ENCODE measurements at places on chromosomes 7 and 10.

DNA sequence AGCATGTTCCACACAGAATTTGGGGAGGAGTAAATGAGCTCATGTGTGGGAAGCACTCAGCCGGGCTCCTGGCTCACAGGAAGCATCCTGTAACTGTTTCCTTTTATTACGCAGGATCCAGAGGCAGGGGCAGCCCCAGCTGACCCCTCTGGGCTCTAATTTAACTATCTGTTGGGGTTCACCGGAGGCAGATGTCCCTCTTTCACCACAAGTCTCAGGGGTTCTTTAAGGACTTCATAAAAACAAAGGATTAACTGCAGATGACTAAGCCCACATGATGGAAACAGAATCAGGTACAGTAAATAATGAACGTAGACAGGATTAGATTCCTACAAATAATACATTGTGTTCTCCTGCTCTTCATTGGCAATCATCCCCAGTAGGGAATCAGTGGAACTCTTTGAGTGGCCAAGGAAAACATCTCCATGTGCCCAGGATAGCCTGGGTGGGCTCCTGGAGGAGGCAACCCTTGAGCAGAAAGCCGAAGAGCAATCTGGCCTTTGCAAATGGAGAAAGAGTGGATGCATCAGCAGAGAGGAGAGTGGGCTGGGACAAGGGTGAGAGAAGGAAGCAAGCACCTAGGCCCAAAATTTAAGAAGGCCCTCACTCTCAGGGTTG lies 24.6 kb downstream of the TBXAS1 start:
- no peak for DNase-seq

DNA sequence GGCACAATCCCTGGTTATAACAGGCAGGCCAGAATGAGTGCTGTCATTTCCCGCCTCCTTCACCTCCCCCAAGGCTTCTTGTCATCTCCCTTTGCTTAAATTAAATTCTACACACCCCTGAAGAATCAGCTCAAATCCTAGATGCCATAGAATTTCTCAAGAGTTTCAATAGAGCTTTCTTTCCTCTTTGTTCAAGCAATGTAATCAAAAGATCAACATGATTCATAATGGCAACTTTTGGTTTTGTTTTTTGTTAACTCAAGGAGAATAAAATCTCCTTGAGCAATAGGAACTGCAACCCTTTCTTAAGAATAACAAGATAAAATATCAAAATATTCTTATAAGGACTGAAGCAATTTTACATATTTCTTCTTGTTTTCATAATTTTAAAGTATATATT lies 180.8 kb upstream of the CDK1 start:
- DNase-seq, result no peak

DNA sequence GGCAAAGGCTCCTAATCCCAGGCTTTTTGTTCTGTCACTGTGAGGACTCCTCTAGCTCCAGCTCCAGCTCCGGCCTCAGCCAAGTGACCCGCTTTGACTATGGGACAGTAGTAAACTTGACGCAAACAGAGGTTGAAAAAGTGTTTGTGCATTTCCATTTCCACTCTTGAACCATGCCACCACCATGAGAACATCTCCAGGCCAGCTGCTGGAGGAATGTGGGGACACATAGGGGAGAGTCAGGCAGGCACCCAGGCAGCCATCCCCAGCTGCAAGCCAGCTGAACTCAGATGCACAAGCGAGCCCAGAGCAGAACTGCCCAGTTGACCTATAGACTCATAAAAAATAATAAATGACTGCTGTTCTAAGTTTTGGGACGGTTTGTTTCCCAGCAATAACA lies 224.7 kb downstream of the GRID1 start:
- no peak for DNase-seq

GRCh38 chr10:48974510-48975156 lies 35.0 kb upstream of the LRRC18 start:
- no peak for DNase-seq

GRCh38 chr7:106590209-106590816 lies 70.6 kb downstream of the CCDC71L start:
- DNase-seq, result no peak

GRCh38 chr7:115475206-115475605 lies 553.3 kb downstream of the MDFIC start:
- DNase-seq, result no peak

- DNase-seq, result no peak
Observed at GRCh38 chr10:115903207-115903606, 369.8 kb downstream of the GFRA1 start.

GRCh38 chr10:123245264-123245663 lies 91.1 kb downstream of the BUB3 start:
- no peak for DNase-seq

DNA sequence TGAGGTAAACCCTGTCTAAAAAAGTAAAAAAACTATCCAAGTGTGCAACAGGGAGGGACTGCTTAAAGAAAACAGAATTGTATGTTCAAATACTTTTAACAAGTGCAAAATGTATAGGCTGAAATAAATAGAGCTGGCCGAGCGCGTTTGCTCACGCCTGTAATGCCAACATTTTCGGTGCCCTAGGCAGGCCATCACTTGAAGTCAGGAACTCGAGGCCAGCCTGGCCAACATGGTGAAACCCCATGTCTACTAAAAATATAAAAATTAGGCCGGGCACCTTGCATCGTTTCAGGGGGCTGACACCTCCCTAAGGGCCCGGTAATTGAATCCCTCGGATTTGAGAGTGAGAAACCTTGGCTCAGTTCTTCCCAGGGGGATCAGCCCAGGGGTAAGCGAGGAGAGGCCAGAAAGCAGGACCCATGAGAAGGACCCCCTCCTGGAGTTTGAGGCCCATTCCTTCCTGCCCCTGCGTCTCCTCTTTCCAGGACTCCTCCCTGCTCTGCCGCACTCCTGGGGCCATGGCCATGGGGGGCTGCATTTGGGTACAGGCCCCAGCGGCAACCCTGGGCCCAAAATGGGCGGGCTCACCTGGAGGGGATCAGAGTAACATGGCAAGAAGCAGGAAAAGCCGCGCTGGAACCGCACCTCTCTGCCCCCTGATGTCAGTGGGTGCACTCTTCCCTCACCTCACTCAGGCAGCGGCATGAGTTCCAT lies 75.5 kb upstream of the TMEM248 start:
- DNase-seq, result no peak

- DNase-seq, result no peak
Observed at GRCh38 chr10:13193637-13194036, 32.3 kb downstream of the MCM10 start.

DNA sequence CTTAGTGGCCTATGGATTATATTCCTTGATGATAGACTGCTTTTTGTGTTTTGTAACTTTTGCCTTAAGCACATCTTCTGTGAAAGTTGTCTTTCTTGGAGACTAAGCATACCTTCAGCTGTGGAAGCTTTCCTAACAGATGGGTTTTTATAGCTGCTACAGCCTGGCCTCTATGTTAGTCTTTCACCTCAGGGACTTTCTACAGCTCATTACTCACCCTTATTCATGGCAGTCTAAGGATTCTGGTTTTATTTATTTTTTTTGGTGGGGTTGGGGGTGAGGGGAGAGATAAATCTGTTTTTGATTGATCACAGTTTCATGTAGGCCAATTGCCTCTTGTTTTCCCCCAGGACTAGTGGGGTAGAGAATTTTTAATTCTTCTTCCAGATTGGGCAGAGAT lies 219.9 kb downstream of the DKK1 start:
- no peak for DNase-seq

DNA sequence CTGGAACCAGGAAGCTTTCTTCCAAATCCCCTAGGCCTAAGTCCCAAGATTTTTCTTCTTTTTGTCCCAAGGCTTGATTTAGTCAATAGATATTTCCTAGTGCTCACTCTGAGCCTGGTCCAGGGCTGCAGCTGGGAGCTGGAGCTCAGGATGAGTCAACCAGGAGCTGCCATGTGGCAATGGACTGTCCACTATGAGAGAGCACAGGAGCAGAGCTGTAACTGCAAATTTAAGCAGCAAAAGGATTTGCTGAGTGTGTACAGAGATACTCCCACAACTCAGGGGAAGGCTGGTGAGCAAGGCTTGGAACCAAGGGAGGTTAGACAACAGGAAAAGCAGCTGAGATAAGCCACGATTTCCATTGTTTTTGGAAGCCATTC lies 92.1 kb upstream of the CXCL12 start:
- no peak for DNase-seq

GRCh38 chr7:93902777-93903423 lies 3.5 kb upstream of the GNGT1 start:
- DNase-seq, result no peak

DNA sequence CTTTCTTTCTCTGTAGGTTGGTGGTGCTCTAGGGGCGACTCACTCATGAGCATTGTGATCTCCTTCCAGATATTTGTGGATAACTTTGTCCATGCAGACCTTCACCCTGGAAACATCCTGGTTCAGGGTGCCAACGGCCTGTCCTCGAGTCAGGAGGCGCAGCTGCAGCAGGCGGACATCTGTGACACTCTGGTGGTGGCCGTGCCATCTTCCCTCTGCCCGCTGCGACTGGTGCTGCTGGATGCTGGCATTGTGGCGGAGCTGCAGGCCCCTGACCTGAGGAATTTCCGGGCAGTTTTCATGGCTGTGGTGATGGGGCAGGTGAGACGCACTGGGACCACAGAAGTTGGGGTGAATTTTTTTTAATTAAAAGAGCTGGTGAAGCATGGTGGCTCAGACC lies 9.6 kb upstream of the NDUFB2 start:
- DNase-seq, result no peak

DNA sequence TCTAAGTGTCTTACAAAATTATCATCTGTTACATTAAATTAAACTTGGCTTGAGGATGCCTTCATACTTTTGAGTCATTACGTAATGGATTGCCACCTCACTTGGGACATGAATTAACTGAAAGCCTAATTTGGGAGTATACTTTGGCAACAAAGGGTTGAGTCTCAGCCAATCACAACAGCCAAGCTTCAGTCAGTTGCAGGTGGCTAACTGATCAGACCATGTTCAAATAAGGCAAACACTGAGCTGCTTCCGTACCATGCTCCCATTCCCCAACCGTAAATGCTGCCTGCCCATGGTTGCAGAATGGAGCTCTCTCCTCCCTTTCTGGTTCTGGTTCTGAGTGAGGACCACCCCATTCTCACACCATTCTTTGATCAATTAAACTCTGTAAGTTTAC lies 92.9 kb upstream of the STK17A start:
- DNase-seq, result no peak

DNA sequence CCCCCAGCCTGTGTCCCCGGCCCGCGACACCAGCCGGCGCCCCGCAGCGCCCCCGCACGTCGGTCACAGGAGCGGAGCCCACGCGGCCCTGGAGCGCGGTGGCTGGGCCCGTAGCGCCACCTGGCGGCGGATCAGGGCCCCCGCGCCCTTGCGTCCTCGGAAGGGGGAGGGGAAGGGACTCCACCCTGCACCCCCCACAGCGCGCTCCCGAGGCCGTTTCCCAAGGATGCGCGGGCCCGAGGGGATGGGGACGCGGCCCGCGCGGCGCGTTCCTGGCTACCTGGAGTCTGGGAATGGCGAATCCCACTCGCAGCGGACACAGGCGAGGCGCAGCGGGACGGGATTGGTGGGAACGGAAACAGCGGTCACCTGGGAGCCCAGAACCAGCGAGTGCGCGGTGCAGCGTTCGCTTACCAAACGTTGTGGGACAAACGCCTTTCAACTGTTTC lies 23.8 kb upstream of the MKI67 start:
- DNase-seq, result no peak

DNA sequence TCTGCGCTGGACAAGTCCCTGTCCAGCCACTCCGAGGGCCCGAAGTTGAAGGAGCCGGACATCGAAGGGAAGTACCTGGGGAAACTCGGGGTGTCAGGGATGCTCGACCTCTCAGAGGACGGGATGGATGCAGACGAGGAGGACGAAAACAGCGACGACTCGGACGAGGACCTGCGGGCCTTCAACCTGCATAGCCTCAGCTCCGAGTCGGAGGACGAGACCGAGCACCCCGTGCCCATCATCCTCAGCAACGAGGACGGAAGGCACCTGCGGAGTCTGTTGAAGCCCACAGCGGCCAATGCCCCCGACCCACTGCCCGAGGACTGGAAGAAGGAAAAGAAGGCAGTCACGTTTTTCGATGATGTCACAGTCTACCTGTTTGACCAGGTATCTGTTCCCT lies 17.1 kb upstream of the BHLHA15 start:
- DNase-seq, result no peak

- DNase-seq, result peak; percentile 26
Observed at GRCh38 chr10:31426401-31426800, 107.4 kb downstream of the ZEB1 start.

DNA sequence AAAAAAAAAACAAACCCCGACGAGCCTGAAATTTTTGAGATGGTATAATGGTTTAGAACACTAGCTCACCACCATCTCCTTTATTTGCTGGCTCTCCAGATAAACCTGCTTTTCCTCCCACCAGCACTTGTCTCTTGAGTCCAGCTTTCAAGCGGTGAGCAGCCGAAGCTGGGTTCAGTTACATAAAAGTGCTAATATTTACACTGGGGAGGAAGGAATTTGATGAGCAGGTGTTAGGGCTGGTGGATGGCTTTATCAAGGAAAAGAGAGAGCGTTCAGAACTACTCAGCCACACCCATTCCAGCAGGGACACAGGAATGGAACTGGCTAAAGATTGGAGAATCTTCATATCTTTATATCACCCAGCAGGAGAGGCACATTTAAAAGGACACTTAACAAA lies 6.6 kb upstream of the CALML3 start:
- no peak for DNase-seq

Data from AG04449 (cell line).